ENCODE measurements at places on chromosomes 11 and 22.

GRCh38 chr22:27148055-27148454, 490.7 kb downstream of the MIAT start:
- DNase-seq: no peak

DNA sequence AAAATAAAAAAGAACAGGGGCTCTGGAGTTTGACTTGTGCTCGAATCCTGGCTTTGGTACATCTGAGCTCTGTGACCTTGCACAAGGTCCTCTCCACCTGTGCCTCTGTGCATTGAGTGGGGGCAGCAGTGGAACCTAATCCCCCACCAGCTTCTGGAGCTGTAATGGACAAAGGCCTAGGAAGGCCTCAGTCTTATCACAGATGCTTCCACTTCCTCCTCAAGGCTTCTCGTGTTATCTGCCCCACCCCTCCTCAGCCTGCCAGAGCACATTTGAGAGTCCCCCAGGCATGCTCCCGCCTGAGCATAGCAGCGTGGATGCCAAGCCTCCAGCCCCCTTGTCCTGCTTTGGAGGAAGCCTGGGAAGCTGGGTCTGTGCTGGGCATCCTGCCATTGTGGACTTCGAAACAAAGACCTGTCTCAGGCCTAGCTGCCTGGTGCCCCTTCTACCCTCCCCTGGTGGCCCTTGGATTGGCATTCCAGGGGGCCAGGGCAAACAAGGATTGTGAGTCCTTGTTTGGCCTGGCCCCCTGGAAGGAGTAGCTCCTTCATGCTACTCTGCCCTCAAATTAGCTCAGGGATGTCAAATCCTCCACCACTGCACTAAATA, 15.0 kb downstream of the SLC35E4 start:
- DNase-seq: no peak

DNA sequence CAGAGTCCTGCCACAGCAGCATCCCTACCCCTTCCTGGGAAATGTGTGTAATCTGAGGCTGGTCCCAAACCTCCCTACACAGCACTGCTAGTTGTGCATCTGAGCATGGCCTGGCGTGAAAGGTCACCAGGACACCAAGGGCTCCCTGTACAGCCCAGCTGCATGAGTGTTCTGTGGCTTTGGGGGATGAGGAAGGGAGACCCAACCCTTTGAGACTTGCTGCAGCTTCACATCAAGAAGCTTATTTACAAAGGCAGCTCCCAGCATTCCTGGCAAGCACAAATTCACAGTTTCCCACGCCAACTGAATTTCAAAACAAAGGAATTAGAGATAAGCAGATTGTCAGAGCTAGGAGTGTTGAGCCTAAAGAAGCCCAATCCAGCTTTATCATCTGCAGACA, 32.2 kb downstream of the CSNK2A3 start:
- DNase-seq: no peak

DNA sequence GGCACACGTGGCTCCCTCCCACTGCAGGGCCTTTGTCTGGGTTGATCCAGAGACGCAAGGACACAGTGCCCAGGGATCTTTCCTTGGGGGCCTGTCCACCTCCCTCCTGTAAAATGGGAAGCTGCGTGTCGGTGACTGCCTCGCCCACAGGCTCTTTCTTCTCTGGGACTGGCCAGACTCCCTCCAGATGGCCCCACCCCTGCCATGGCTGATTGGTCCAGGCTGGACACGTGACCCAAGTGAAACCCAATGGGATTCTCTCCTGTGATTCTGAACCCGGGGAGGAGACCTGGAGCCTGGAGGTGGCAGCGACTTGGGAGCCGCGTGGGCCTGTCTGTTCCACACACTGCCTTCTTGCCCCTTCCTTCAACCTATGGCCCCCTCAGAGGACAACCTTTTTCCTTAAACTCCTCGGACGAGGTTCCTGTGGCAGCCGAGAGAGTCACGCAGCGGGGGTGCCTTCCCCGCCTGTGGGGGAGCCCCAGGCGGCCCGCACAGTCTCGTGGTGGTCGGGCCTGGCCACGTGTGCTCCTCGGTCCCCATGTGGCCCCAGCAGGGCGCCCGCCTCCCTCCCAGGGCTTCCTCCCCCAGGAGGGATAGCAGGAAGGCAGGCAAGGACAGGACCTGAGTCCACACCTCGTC, 12.4 kb upstream of the MPPED1 start:
- no peak for DNase-seq

DNA sequence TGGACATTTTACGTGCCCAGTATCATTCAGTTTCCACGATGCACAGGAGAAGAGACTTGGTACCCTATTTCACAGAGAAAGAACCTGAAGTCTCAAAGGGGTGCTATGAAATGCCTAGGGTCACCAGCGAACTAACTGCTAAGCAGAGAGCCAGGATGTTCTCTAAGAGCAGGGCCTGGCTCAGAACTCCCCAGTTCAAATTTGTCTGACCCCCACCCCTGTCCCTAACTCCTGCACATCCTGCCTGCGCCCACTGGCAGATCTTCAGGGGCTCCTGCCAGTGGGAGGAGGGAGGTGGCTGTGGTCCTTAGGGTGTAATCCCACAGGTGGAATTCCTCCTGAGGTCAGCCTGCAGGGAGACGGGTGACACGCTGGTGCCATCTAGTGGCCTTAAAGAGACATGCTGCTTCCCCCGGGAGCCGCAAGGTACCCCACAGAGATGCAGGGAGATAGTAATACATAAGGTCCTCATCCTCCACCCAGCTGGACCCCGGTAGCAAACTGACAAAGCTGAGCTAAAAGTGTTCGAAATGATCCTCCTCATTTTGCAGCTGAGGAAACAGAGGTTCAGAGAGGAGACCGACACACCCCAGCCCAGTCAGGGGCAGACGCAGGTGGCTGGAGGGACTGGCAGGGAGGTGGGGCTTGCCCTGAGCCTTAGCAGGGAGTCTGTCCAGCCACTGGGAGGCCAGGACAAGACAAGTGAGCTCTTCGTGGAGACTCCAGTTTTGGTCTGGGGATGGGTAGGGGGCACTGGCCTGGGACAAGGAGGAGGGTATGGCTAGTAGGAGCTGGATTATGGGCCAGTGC, 34.1 kb downstream of the MB start:
- DNase-seq: peak; percentile 29

DNA sequence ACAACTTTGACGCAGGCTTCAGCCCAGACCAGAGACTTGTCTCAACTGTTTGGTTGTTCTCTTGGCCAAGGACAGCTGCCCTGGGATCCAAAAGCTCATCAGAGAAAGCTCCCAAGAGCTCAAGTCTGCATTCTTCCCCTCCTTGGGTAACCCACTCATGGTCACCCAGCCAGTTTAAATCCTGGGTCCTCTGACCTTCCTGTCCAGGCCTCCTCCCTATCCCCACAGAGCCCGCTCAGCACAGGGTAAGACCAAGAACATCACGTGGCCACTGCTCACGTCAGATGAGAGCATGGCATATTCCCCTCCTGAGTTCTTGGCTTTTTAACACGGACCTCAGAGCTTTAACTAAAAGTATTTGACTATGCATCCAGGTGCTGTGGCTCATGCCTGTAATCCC, 25.8 kb downstream of the TSKU start:
- no peak for DNase-seq

- no peak for DNase-seq
Observed at GRCh38 chr11:17682848-17683247, 36.5 kb upstream of the MYOD1 start.

DNA sequence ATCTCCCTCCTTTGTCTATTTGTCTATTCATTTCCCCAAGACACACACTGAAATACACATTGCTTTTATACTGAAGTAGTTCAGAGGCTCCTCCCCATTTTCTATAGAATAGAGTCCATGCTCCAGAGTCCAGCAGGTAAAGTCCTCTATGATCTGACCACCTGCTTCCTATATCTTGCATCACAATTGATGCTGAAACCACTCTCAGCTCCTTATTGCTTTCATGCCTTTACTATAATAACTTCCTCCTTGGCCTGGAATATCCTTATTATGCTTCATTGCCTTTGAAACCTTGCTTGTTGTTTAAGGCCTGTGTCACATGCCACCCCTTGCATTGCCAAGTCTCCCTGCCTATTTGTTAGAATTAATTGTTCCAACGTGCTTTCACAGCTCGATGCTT, 12.6 kb downstream of the OR6Q1 start:
- no peak for DNase-seq

GRCh38 chr11:134289789-134290188, 13.6 kb downstream of the GLB1L3 start:
- no peak for DNase-seq

- peak; percentile 18 for DNase-seq
Observed at GRCh38 chr11:68584097-68584496, 100.2 kb upstream of the GAL start.

DNA sequence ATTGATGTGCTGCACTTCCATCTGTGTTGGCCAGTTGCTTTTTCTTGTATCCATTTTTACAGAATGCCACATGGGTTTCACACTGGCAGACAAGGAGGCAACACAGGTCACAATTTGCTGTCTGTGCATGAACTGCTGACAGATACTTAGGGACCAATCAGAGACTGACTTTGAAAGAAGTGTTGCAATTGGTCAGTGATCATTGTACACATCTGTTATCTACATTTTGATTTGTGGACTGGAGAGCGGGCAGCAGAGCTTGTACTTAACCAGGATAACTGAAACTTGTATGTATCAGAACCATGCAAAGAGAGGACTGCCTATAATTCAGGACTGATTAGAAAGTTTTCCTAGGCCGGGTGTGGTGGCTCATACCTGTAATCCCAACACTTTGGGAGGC, 21.8 kb downstream of the PRR5 start:
- DNase-seq: no peak

DNA sequence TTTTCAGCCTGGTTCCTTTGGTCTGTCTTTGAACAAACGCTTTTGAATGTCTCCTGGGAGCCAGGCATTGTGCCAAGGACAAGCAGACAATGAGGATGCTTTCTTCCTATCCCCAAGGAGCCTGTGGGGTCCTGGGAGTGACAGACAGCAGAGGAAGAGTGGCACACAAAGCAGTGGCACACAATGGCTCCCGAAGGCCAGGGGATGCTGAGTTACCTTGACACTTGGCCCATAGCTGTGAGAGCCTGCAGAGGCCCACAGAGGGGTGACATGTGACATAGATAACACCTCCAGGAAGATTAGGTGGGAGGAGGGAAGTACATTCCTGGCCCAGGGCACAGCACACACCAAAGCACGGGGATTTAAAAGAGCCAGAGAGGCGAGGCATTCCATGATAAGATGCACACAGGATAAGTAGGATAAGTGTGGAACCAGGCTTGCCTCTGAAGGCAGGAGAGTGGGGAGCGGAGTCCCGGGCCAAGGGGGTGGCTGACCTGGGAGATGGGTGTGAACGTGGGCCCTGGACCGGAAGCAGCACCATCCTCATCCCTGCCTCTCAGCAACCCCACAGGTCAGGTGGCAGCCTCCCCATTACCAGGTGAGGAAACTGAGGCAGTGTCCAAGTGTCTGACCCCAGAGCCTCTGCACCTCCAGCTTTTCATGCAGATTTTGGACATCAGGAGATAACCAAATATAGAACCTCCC, 6.3 kb downstream of the UPB1 start:
- DNase-seq: no peak

DNA sequence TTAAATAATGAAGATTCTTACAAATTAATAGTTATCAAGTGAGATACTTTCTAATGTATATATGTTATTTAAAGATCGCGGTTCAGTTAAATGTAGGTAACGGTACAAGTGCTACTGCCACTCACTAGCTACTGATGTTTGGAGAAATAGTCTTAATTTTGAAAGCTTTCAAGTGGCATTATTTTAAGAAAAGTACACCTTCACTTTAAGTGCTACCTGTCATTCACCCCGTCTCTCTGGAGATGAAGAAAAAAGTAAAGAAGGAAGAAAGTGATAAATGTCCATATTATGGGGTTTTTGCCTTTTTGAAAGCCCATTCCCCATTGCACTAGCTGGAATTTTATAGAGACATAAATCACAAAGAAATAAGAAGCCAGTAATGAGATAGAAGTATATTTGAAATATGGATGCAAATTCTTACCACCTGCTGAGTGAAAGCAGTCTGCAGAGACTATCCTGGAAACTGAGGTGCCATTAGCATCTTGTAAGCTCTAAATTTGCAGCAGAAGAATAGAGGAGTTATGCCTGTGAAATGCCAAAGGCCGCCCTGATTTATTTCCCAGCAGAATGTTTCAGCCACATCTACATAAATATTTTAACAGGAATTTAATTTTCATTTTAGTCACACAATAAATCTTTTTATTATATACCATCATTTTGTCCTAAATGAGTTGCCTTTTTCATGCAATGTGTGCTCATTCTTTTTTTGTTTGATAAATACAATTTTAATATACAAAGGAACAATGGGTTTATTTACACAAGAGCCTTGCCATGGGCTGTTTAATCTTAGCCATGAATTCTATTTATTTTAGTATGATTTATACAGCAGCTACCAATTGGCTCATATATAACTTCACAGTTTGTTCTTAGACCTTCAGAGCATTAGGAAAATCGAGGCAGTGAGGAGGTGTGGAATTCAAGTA, 489.9 kb upstream of the RAG2 start:
- no peak for DNase-seq

DNA sequence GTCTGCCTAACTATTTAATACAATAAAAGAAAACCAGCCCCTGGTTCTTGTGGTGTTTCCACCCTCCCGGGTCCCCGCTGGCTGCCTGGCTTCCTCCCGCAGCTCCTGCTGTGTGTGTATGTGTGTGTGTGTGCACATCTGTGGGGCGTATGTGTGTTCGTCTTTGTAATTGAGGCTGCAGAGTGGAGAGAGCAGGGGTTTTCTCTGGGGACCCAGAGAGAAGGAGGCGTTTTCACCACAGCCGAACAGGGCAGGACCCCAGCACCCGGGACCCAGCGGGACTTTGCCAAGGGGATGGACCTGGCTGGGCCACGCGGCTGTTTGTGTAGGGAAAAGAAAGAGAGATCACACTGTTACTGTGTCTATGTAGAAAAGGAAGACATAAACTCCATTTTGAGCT, 42.7 kb downstream of the IGLL1 start:
- no peak for DNase-seq

DNA sequence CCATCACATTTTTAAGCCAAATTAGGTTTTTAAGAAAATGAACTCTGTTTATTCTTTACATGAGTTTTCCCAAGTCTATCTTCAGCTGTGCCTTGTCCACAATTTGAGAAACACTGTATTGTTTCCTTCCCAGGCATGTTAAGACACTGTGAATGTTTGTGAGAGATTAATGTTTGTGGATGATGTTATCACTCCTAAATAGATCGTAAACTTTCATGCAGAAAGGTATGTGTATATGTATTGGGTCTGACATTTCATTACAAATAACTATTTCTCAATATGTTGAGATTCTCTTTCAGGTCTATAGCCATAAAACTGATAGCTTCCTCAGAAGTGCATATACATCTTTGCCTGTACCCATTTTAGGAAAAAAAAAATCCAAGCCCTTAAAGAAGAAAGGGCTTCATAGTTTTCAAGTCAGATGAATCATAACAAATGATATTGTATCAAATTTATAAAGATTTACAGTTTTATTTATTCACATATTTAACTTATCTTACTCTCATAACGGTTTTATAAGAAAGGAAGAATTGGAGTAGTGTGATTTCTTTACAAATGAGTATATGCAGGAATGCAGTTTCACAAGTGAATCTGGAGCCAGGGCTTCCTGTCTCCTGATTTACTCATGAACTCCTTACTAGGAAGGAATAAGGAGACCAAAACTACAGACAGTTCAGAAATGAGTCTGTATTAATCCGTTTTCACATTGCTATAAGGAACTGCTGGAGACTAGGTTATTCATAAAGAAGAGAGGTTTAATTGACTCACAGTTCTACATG, 11.2 kb downstream of the OR8D1 start:
- no peak for DNase-seq

All from activated effector memory CD4-positive, alpha-beta T cell treated with Interleukin-2 at 50 U/mL for 16 hours (primary cell).